DMS153 (cell line): ENCODE measurements at places on chromosomes 1 and 21.

GRCh38 chr1:113977906-113978305 lies 1.4 kb upstream of the OLFML3 start:
- DNase-seq, result no peak

GRCh38 chr1:156230473-156230837 lies 11.5 kb upstream of the BGLAP start:
- no peak for DNase-seq

GRCh38 chr1:28282426-28283407 lies 23.4 kb downstream of the SESN2 start:
- DNase-seq, result no peak

- no peak for DNase-seq
These were observed 113.1 kb upstream of the COL6A1 start for GRCh38 chr21:45868488-45868887.

GRCh38 chr1:237814319-237814924 lies 76.3 kb downstream of the ZP4 start:
- DNase-seq, result no peak

DNA sequence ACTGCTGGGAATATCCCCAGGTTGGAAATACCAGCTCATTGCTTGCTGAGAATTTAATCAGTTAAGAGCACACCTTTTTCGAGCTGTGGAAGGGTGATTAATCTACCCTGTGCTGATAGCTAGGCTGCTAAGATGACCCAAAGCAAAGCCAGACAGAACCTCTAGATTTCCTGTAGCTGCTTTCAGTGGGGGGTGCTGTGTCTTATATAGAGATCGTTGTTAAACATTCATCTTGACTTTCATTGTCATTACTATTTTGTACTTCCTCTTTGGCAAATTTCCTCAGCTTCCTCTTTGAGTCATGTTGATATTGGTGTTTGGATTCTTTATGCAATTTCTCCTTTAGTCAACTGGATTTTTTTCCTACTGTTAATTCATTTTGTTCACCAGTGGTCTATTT lies 155.3 kb downstream of the DISC1 start:
- DNase-seq, result no peak

GRCh38 chr1:38009841-38010180 lies 2.7 kb upstream of the UTP11 start:
- DNase-seq, result no peak

- DNase-seq, result no peak
These were observed 10.5 kb upstream of the DNAJB4 start for GRCh38 chr1:77994117-77994705.

- no peak for DNase-seq
These were observed 90.0 kb upstream of the COL6A1 start for GRCh38 chr21:45891388-45892155.
